Fibroblast of skin of back (primary cell): ENCODE measurements at places on chromosomes 4 and X.
A peak's percentile ranks its signal among the peaks of the same experiment; 100 is the strongest.

- no peak for DNase-seq
Observed at GRCh38 chr4:53147711-53148110, 218.2 kb downstream of the SCFD2 start.

DNA sequence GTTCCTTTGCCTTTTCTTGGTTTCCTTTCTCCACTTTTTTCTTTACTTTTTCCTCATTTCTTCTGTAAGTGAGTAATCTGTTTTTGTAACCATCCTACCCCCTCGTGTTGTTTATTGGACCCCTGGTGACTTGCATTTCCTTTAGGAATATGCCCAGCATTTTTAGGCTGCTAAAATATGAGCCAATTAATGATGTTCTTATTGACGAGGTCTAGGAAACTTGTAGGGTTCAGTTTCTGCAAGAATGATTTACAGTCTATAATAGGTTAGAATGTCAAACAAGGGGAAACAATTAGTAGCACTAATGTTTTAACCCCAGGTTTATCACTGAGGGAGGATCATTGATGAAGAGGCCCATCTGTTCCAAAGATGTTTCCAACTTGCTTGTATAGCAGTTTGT is 79.0 kb downstream of the CPE start:
- DNase-seq, result no peak

DNA sequence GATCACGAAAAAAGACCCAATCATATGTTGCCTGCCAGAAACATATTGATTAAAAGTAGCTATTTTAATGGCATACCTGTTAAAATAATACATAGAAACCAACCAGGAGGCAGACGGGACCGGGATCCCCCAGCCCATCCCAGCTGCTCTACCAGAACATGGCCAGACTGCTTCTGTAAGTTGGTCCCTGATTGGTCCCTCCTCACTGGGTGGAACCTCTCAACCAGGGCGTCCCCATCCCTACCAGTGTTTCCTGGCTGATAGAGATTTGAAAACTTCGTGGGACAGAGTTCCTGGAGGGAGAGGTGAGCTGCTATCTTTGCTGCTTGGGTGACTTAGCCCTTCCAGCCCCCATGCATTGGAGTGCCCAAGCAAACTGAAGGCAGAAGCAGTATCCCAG is 256.2 kb downstream of the TRAM1L1 start:
- no peak for DNase-seq

DNA sequence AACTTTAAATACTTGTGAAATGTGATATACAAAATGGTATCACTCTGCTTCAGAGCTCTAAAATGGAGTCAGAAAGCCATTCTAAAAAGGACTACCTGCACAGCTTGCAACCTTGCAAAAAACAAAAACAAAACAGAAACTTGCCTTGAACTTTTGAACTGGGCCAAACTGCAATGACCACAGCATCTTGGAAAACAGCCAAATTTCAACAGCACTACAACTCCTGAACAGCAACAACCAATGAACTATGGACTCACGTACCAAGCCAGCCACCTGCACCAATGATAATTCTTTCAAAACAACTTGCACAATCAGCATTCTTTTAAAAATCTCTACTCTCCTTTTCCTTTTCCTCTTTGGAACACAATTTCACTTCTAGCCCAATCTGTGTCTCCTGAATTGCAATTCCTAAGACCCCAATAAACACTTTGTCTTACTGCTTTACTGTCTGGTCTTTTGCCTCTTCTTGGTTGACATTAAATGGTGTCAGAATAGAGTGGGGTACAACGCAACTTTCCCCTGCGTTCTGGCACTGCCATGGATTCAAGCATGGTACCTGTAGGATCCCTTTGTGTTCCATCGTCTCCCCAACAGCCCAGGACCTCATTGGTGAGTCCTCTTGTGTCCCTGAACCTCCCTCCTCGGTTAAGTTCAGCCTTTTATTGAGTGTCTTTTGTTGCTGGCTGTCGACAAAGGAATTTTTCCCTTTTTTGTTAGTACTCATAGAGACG is 35.7 kb upstream of the FMR1 start:
- no peak for DNase-seq

DNA sequence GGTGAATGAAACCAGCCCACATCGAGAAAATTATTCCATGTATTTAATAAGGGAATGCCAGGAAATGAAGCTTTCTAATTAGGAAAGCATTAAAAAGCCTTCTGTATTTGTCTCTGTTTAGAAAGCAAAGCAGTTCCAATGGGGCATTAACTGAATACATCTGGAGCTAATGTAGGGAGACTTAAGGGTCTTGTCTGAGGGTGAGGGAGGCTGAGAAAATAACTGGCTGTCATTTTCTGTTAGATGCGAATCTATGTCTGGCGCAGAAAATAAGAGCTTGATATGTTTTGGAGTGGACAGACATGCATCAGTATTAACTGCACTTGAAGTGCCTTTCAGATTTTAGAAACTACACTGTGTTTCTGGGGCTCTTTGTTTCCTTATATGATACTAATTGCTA is 111.3 kb downstream of the KLHL8 start:
- DNase-seq, result no peak

- peak; percentile 82 for DNase-seq
Observed at GRCh38 chrX:110381216-110381615, 22.6 kb downstream of the RTL9 start.

DNA sequence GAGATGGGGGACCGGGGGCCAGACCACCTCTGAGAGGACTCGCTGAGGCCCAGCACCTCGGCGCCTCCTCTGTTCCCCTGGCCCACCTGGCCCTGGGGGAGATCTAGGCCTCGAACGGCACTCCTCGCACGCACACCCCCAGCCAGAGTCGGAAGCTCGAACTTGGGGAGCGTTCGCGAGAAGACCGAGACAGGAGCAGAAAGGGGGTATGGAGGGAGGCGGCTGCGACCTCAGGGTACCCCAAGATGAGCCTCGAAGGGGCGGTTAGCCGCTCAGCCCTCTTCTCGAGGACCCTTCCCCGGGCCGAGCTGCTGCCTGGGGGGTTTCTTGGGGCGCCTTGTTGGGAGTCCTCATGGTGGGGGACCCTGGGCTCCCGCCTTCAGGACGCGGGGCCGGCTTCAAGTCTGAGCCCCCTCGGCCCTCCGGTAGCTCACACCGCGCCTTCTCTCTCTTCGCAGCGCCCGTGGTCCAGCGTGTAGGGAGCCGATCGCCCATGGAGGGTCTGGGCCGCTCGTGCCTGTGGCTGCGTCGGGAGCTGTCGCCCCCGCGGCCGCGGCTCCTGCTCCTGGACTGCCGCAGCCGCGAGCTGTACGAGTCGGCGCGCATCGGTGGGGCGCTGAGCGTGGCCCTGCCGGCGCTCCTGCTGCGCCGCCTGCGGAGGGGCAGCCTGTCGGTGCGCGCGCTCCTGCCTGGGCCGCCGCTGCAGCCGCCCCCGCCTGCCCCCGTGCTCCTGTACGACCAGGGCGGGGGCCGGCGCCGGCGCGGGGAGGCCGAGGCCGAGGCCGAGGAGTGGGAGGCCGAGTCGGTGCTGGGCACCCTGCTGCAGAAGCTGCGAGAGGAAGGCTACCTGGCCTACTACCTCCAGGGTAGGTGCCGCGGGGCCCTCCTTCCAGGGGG is 706 bp downstream of the DUSP9 start:
- no peak for DNase-seq

DNA sequence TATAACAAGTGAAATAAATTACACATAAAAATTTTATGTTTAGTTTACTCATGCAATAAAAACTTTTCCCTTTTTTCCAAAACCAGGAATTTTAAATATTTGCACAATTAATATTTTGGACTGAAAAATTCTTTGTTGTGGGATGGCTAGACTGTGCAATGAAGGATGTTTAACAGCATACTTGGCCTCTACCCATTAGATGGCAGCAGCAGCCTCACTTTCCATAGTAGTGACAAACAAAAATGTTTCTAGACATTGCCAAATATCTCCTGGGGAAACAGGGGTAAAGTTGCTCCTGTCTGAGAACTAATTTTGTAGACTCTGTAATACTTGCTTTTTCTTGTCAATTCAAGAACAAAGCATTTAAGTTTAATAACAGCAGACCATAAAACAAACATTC is 49.8 kb downstream of the SCLT1 start:
- peak; percentile 46 for DNase-seq

- DNase-seq, result no peak
Observed at GRCh38 chr4:898869-899555, 33.1 kb downstream of the GAK start.

GRCh38 chrX:39002466-39002865 is 201.2 kb downstream of the MID1IP1 start:
- peak; percentile 12 for DNase-seq

- DNase-seq, result no peak
Observed at GRCh38 chr4:99447513-99447912, 12.4 kb upstream of the ADH7 start.

GRCh38 chr4:125497861-125498260 is 183.1 kb downstream of the FAT4 start:
- no peak for DNase-seq

DNA sequence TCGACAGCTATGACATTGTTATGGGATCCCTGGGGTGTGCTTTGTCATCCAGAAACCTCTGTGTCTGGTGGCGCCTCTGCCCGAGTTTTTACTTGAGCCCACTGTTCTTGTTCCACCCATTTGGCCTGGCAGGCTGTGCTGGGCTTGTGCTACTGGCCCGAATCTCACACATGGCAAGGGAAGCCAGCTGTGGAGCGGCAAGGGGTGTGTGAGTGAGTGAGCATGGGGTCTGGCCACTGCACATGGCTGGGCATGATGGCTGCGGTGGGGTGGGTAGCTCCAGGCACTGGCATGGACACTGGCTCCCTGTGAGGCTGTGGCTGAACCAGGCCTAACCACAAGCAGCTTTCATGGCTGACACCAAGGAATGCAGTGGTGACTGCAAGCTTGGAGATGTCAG is 89.2 kb downstream of the DACH2 start:
- peak; percentile 11 for DNase-seq

- no peak for DNase-seq
Observed at GRCh38 chr4:109177096-109177810, 125.2 kb downstream of the COL25A1 start.

GRCh38 chrX:110924871-110925270 is 129.3 kb upstream of the CHRDL1 start:
- no peak for DNase-seq

DNA sequence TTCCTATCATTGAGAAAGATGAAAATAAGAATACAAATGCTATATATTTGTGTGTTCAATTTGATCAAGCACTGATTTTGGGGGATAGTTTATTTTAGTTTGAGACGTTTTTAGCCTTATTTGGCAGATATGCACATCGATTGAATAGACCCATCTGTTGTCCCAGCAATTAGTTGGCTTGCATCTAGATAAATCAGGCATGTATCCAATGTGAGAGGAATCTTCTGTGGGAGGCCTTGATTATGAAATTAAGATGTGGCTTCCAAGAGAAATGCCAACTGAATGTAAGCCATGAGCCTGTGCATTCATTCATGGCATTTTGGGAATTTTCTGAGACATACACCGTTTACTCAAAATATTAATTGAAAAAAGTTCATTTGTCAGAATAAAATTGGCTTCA is 623.1 kb downstream of the TECRL start:
- no peak for DNase-seq

DNA sequence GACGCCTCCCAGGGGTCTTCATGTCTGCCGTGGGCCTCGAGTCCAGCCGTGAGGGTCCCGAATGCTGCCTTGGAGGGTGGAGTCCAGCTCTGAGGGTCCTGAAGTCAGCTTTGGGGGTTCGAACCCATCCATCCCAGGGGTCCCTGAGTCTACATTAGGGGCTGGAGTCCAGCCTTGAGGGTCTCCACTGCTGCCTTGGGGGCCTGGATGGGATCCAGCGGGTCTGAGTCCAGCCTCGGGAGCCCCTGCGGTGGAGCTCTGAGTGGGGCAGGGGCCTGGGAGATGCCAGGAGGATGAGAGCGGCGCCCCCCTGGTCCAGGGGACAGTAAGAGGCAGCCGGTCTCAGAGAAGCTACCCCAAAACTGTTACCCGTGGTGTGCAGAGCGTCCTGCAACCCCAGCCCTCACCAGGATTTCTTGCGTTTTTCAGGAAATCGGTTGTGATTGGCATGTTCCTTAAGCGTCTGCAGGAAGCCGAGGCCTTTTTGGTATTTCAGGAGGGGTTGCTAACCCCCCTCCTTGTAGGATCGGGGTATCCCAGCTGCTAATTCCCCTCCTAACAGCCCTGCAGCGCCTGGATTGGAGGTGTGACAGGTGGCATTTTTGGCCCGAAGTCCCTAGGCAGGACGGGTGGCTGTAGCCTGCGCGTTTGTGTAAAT is 1.7 kb upstream of the GTPBP6 start:
- peak; percentile 18 for DNase-seq

- DNase-seq, result no peak
Observed at GRCh38 chrX:108250654-108251579, 159.3 kb downstream of the ATG4A start.

GRCh38 chr4:169071747-169072146 is 61.7 kb upstream of the CBR4 start:
- DNase-seq, result no peak

- peak; percentile 27 for DNase-seq
Observed at GRCh38 chr4:60744767-60745166, 455.4 kb upstream of the ADGRL3 start.

DNA sequence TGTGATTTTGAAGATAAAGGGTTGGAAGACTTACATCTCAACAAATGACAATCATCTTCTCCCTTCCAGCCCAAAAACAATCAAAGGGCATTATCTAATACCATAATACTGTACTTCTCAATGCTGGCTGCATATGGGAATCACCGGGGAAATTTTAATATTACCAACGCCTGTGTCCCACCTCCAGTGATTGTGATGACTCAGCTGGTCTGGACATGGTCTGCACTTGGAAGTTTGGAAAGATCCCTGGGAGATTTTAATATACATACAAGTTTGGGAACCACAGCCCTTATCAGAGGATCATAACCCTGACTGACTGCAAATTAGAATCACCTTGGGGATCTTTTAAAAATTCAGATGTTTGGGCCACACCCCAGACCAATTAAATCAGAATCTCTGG is 29.9 kb downstream of the ARL13A start:
- no peak for DNase-seq

GRCh38 chr4:98689507-98690174 is 31.2 kb upstream of the TSPAN5 start:
- no peak for DNase-seq

- DNase-seq, result no peak
Observed at GRCh38 chr4:37597034-37597433, 89.1 kb downstream of the RELL1 start.

- DNase-seq, result peak; percentile 66
Observed at GRCh38 chr4:86556791-86557415, 37.2 kb upstream of the PTPN13 start.

- no peak for DNase-seq
Observed at GRCh38 chr4:128766781-128767180, 42.7 kb upstream of the JADE1 start.

GRCh38 chr4:168993714-168994510 is 16.1 kb downstream of the CBR4 start:
- DNase-seq, result no peak

- DNase-seq, result no peak
Observed at GRCh38 chrX:22203186-22203585, 69.5 kb upstream of the CBLL2 start.

- DNase-seq, result no peak
Observed at GRCh38 chr4:3865986-3866812, 100.0 kb downstream of the ADRA2C start.

DNA sequence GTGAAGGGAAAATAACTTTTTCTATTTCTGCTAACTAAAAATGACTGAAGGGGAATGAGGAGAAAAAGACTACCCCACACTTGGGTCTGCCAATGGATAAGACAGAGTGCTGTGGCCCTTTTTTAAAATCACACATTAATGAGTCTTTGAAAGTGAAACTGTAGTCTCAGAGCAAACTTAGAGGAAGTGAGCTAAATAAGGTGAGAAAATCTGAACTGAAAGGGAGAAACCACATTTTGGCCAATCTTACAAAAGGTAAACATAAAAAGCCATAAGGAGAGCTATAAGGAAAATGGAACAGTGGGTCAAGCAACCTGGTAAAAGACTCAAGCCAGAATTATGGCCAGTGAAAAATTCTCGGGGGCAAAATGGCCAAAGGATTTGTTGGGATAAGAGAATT is 755.1 kb upstream of the IGFBP7 start:
- DNase-seq, result no peak
